ENCODE measurements at places on chromosomes 6 and 20.

- DNase-seq = no peak
Observed at GRCh38 chr6:111745186-111745585, 128.1 kb downstream of the FYN start.

DNA sequence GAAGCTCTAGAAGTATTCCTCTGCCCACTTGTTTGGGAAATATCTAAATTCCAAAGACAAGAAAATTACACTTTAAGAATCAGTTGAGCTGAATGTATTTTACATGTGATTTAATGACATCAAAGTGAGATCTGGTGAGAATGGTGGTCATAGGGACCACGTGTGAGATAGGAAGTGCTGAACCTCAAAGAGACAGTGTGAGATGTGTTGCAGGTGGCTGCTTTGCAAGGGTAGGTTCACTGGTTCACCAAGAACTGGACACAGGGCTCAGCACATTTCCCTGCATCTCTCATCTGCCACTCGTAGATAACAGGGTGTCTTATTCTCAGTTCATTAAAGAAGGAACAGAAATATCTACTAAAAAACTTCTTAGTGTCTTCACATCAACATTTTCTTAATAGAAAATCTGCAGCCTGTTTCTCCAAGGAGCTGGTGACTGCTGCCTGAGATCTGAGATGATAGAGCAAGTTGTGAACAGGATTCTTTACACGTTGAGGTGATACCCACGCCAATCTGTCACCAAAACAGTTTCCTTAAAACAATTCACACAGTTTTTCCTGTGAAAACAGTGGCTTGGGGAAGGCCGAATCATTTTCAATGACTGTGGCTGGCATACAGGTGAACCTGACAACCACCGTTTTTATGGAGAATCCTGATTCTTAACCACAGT is 7.2 kb downstream of the CCR6 start:
- DNase-seq = no peak

GRCh38 chr6:170208182-170208601 is 82.7 kb downstream of the DLL1 start:
- no peak for DNase-seq

GRCh38 chr20:38586181-38586525 is 5.2 kb downstream of the ADIG start:
- DNase-seq = no peak

DNA sequence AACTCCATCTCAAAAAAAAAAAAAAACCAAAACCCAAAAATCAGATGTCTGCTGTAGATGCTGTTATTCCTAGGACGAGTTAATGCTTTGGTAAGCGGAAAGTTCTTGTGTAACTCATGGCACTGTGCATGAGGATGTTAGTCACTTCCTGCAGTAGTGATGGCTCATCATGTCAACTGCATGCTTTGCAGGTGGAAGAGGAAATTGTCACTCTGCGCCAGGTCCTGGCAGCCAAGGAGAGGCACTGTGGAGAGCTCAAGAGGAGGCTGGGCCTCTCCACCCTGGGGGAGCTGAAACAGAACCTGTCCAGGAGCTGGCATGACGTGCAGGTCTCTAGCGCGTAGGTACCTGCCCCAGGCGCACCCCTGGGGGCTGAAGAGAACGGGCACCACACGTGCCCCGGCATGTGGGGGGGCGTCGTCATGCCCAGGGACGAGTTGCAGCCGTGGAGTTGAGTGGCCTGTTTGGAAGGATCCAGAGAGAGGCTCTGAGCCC is 8.5 kb downstream of the TPD52L2 start:
- peak; percentile 52 for DNase-seq

GRCh38 chr6:80094017-80094416 is 12.5 kb upstream of the BCKDHB start:
- no peak for DNase-seq

DNA sequence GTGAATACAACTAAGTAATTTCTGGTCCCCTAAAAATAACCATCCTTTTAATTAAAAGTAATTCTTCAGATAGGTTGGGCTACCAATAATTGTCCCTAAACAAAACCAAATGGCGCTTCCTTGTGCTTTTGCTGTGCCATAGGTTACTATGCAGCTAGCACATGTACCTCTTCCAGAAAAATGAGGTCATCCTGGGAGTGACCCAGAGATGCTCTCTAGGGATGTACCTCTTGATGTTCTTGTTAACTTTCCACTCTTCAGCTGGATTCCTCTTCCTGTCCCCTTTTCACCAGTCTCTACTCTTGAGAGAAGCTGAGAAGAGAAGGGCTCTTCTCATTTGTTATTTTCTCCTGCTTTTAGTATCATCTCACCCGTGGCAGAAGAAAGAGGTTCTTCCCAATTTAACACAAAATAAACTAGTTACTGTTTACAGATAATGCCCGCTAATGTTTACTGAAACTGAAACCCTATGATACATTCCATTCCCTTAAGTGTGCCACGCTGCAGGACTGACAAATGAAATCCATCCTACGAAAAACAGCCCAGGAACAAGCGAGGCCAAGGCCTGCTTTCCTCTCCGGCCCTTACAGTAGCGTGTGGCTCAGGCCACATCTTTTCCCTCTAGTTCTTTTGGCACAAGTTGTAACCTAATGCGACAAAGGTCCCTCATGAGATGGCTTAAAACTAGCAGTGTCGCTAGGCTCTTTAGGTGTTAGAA is 24.2 kb downstream of the MRS2 start:
- DNase-seq = no peak

DNA sequence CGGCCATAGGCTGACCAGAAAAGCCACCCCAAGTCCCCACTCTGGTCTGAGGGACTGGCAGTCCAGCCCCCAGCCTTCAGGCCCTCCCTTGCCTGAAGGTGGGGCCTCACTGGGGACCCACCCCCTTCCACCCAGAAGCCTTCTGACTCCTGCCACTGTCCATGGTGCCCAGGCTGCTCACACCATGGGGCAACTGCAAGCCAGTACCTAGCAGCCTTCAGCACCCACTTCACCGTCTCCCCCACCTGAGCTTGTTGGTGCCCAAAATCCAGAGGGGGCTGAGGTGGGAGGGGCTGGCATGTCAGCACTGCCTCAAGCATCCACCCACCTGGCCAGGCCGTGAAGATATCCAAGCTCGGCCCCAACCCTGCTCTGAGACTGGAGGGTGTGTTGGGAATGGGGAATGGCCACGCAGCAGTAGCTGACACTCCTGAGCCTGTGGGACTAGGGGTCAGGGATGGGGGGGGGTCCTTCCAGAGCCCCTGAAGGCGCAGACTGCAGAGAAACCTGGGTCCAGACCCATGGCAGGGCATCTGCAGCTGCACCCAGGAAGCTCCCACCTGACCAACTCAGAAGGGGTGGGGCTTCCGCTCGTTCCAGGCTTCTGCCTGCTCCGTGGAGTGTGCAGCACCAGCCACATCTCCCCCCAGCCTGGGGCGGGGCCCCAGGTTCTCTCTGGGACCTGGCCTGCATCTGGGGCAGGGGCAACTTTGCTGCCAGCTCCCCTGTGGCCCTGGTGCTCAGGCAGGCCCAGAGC is 942.1 kb upstream of the EPHA7 start:
- DNase-seq = no peak

DNA sequence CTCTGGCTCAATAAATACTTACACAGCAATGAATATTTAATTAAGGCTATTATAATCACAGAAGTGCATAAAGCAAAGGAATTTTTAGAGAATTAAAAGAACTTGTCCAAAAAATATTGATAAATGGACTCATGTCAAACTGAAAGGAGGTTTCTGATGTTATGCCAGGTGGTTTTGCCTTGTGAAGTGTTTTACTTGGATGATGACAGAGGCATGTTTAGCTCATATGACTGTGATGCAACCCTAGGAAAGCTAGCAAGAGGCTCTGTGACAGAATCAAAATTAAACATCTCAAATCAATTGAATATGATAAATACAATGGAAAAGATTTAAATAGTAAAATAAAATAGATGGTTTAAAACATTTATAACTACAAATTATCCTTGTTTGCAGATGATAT is 137.3 kb downstream of the TMEM200A start:
- DNase-seq = no peak

DNA sequence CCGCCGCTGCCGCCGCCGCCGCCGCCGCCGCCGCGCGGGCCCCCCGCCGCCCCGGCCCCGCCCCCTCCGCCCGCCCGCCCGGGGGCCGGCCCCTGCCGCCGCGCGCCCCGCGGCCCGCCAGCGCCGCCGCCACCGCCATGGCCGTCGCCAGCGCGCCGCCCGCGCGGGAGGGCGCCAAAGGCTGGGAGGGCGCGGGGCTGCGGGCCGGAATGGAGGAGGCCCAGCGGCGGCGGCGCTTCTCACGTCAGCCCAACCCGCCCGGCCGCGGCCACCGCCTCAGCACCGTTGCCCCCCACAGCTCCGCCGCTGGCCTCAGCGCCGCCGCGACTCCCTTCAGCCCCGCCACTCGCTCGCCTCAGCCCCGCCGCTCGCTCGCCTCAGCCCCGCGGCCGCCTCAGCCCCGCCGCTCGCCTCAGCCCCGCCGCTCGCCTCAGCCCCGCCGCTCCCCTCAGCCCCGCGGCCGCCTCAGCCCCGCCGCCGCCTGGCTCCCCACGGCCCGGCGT is 258 bp downstream of the PHF10 start:
- DNase-seq = no peak

DNA sequence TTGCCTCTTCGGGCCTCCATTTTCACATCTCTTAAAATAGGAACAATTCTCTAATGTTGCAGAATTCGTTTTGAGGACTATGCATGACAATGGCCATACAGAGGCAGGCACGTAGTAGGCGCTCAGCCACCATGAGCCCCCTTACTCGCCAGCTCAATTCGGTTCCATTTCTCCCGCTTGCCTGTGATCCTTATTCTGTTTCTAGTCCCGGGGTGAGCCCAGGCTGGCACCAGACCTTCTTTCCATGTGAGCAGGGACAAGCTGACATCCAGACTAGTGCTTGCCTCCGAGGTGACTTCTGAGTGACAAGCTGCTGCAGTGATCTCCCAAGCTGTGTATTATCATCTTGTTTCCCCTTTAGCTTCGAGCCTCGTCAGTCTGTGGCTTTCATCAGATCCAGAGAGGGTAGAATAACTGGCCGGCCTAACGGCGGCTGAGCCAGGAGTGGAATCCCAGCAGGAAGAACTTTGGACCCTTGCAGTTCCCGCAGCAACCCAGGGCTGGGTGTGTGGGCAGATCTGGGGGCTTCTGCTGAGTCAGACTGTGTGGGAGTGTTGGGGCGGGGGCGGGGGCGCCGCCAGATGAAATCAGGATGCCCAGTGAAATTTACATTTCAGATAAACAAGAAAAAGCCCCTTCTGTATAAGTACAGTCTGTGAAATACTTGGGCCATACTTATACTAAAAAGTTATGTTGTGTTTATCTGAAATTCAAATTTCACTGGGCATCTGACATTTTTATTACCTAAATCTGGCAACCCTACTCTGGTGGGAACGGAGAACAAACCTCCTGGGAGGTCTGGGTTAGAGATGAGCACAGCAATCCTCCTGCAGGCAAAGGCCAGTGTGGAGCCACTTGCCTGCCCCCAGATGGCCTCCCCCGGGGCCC is 10.9 kb downstream of the BANF2 start:
- no peak for DNase-seq

- no peak for DNase-seq
Observed at GRCh38 chr6:113971741-113972140, 793 bp upstream of the HDAC2 start.

DNA sequence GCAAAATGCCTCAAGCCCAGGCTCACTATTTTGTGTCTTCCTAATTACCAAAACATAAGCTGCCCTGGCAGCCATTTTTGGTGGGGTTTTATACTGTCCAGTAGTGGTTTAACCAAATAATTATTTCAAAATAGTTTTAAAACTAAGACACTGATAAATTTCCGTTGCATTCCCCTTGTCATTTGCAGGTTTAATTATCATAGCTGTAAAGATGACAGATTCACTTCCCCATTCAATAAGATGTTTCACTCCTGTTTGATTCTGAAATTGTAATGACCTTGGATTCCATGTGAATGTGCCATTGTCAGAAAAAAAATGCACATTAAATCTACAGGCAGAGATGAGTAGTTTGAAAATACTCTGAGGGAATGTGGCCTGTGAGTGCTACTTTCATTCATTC is 172.0 kb downstream of the COL9A1 start:
- DNase-seq = no peak

GRCh38 chr6:21099338-21100314 is 493.9 kb upstream of the SOX4 start:
- no peak for DNase-seq

GRCh38 chr6:132863895-132864294 is 49.5 kb downstream of the RPS12 start:
- DNase-seq = no peak

DNA sequence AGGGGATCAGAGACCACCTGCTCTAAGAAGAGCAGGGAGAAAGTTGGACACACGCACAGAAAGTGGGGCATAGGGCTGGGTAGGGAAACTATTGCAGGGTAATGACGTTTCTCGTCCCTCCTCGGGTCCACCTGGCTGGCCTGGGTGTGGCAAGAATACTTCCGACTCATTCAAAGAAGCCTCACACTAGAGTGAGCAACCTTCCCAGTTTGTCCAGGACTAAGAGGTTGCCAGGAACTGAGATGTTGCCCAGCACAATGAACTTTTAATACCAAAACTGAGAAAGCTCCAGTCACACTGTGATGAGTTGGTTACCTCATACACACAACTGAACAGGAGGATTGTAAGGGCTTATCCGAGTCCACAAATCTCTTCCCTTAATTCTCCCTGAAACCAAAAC is 74.5 kb upstream of the ADGRF1 start:
- no peak for DNase-seq

DNA sequence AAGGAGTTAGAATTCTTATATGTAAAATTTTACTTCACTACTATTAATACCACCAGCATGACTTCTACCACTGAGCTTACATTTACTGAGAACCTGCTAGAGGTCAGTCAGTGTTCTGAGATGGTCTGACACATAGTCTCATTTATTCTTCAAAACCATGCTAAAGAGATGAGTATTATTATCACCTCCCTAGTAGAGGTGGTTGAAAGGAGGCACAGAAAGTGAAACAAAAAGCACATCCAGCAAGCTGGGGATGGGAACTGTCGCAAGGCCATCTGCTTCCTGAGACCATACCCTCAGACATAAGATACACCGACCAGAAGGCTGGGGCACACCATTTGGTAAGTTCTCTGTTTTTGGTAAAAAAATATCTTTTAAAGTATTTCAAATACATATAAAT is 137.7 kb downstream of the INSM1 start:
- no peak for DNase-seq

DNA sequence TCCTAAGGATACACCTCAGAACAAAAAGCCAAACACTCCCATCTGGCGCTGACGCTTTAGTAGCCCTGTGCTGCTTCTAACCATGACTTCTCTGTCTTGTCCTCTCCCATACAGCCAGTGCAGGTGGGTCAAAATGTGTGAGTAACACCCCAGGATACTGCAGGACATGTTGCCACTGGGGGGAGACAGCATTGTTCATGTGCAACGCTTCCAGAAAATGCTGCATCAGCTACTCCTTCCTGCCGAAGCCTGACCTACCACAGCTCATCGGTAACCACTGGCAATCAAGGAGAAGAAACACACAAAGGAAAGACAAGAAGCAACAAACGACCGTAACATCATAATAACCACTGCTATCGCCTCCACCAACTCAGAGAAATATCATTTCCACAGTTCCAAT is 1.4 kb downstream of the DEFB132 start:
- no peak for DNase-seq
